ENCODE measurements at places on chromosomes 2 and 18.

GRCh38 chr18:74284191-74284979 lies 7.4 kb downstream of the CYB5A start:
- DNase-seq: no peak

GRCh38 chr2:160064916-160065315 lies 2.5 kb upstream of the PLA2R1 start:
- DNase-seq: no peak

DNA sequence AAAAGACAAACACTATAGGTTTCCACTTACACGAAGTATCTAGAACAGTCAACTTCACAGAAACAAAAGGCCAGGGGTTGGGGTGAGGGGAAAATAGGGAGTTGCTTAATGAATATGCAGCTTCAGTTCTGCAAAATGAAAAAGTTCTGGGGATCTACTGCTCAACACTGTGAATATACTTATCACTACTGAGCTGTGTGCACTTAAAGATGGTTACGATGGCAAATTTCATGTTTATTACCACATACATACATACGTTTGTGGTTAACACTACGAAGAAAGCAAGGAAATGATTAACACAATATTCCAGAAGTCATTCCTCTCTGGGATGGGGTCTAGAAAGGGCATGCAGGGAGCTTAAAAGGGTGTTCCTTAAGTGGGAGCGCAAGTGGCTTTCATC lies 19.3 kb downstream of the MBOAT2 start:
- DNase-seq: peak; percentile 70

DNA sequence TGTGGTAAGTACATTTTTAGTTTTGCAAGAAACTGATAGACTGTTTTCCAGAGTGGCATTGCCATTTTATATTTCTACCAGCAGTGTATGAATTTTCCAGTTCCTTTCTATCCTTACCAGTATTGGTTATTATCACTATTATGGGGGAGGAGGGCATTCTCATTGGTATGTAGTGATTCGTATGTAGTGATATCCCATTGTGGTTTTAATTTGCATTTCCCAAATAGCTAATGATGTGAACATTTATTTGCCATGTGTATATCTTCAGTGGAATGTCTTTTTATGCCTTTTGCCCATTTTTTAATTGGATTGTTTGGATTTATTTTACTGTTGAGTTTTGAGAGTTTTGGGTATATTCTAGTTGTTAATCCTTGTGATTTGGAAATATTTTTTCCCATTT lies 16.9 kb downstream of the EIF5B start:
- DNase-seq: peak; percentile 32

DNA sequence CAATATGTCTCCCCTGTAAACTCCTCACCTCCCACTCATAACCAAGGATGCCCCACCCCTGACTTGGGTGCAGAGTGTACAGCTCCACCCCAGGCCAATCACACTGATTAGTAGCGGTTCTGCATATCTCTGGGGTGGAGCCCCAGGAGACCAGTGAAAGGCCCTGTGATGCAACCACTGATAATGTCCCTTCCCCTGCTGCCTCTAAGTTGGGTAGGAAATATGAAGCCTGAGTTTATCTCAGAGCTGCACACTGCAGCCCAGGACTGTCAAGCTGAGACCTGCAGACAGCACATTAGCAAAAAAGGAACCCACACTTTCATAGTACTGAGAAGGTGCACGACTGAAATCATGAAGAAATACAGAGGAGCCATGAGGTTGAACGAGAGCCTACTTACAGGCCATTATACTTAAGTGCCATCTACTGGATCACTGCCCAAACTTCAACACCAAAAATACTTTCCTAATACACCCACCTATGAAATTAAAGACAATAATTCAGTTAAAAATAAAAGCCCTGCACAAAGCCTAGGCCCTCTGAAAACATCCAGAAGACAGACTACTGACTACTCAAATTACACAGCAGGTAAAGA lies 455.4 kb upstream of the LRRTM4 start:
- DNase-seq: no peak

- no peak for DNase-seq
These were observed 386.5 kb upstream of the SLC39A10 start for GRCh38 chr2:195270466-195271039.

DNA sequence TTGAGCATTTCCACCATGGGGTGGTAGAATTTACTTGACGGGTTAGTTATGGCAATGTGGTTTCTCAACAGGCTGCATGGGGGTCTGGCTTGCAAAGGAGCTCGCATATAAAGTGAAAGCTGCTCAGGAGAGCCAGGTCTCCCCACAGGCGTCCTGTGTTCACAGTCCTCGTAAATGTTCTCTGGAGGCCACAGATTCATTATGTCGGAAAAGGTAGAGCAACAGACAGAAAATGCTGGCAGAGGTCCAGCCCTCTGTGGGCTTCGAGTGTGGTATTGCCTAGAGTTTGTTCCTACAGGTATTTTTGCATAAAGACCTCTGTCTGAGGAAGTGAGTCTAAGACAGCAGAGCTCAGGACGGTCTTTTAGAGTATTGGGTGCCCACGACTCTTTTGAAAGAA lies 96.4 kb downstream of the CDCA7 start:
- DNase-seq: no peak

GRCh38 chr18:23900994-23901393 lies 113.6 kb upstream of the TTC39C start:
- DNase-seq: no peak

DNA sequence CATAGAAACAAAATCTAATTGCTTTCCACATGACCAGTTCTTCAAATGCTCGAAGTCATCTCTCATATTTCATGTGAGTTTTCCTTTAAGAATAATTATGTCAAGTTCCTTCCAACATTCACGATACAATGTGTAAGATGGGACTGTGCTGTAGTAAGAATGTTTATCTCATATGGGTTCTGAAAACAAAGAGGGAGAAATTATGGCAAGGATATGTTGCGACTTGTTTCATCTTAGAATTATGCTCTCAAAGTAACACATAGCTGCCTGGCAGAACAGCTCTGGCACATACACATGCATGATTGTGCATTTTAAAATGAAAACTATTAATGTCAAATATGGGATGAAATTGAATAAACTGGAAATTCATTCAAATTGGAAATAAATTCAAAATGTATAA lies 314.8 kb upstream of the ACVR2A start:
- no peak for DNase-seq

GRCh38 chr2:205860885-205861284 lies 178.6 kb downstream of the NRP2 start:
- DNase-seq: no peak

- DNase-seq: no peak
These were observed 720.3 kb upstream of the ID2 start for GRCh38 chr2:7961550-7961949.

DNA sequence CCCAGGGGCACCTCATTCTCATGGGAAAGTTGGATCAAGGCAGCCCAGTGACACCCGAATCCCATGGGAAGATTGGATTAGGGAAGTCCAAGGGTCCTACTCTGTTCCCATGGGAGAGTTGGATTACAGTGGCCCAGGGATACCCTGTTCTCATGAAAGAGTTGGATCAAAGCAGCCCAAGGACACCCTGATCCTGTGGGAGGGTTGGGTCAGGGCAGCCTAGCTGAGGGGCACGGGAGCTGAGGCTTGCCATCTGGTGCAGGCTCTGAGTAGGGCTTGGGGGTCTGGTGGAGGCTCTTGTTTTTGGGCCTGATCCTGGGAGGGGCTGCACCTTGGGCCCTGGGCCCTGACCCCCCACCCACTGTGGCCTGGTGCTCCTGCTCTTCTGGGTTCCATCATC lies 87.1 kb downstream of the ACKR3 start:
- no peak for DNase-seq

DNA sequence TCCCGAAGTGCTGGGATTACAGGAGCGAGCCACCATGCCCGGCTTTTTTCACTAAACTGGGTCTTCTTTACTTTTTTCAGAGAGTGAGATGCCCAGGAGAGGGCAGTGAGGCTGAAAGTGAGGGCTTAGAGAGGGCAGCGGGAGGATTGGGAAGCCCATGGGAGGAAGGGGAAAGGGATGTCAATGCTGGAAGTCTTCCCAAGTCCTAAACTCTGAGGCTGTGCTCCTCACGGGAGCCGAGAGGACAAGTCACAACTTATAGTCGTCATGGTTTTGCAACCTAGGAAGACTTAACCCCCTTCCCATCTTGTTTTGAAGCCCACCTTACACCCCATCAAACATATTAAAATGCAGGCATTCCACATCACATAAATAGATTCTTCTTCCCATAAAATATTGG lies 15.1 kb upstream of the MEP1B start:
- no peak for DNase-seq

- peak; percentile 5 for DNase-seq
These were observed 300.0 kb upstream of the SMIM21 start for GRCh38 chr18:75727456-75727855.

GRCh38 chr2:229438430-229439159 lies 167.5 kb upstream of the PID1 start:
- DNase-seq: no peak

- peak; percentile 1 for DNase-seq
These were observed 643.3 kb downstream of the SOCS6 start for GRCh38 chr18:70931942-70932814.

DNA sequence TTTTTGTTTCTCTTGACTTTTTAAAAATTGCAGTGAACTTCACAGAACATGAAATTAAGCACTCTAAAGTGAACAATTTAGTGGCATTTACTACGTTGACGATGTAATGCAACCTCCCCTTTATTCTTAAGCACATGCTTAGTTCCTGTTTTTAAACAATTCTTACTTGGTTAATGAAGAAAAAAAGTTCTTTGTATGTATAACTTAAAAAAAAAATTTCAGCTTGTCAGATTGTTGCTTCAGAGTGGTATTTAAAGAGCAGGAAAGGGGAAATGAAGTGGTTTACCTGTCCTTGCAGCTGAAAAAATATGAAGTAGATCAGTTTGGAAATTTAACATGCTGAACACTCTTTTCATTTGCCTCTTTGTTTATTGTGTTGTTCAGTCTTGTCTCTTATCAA lies 95.7 kb upstream of the RASGRP3 start:
- no peak for DNase-seq

DNA sequence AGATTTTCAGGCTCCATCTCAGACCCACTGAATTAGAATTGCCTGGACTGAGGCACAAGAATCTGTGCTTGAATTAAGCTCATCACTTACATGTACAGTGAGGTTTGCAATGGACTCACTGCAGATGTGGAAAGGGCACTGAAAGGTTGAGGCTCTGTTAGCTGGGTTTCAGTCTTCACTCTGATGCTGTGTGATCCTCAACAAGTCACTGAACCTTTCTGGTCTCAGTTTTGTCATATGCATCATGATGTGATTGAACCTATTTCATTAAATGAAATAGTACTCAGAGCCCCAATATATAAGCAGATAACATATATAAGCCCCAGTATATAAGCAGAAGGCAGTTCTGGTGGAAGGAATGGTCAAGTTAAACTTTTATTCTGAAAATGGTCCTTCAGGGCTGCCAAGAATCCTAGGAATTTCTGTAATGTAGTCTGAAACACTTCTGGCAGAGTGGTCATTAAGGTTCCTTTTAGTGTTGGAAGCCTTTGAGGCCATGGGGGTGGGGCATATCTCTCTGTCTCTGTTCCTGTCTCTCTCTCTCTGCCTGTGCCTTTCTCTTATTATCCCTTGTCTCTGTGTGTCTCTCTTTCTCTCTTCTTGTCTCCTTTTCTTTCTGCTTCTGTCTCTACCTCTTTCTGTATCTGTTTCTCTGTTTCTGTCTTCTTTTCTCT lies 110.4 kb downstream of the ADCYAP1 start:
- DNase-seq: peak; percentile 64

- no peak for DNase-seq
These were observed 1.2 kb upstream of the MC2R start for GRCh38 chr18:13916559-13916958.

- DNase-seq: no peak
These were observed 134.2 kb upstream of the NOL4 start for GRCh38 chr18:34358923-34359322.

GRCh38 chr2:40144022-40144421 lies 307.9 kb downstream of the SLC8A1 start:
- no peak for DNase-seq

- no peak for DNase-seq
These were observed 21.3 kb downstream of the PLEK start for GRCh38 chr2:68386365-68386764.

DNA sequence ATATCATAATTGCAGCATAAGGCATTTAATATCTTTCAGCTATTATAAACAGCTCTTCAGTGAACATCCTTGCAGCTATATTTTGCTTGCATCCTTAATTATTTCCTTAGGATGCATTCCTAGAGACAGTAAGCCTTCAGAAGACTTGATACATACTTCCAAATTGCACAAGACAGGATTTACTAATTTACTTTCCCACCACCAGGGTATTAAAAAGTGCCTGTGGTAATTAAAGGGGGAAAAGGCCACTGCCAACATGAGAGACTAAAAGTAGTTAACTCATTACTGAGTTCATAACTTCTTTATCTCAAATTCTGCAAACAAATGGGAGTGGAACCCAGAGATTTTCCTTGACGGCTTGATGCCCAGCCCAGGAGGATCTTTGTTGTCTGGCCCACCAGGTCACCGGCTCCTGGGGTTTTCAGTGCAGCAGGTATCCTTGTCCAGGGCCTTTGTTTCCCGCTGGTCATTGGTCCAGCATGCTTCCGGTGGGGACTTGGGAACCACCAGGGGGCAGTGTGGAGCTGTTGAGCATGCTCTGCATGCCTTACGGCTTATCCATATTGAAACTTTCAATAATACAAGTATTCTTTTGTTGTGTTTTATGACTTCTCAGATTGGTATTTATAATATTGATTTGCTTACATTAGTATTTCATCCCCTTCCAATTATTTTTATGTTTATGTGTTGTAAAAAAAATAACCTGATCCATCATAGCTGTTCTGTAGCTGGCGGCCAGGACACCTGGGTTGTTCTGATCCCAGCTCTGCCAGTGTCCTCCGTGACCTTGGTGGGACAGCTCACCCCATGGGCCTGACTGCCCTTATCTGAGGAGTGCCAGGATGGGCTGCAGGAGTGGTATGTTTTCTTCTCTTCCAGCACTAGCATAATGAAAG lies 61.4 kb downstream of the TGOLN2 start:
- peak; percentile 34 for DNase-seq

- DNase-seq: no peak
These were observed 43.2 kb upstream of the YWHAQ start for GRCh38 chr2:9673914-9674481.

DNA sequence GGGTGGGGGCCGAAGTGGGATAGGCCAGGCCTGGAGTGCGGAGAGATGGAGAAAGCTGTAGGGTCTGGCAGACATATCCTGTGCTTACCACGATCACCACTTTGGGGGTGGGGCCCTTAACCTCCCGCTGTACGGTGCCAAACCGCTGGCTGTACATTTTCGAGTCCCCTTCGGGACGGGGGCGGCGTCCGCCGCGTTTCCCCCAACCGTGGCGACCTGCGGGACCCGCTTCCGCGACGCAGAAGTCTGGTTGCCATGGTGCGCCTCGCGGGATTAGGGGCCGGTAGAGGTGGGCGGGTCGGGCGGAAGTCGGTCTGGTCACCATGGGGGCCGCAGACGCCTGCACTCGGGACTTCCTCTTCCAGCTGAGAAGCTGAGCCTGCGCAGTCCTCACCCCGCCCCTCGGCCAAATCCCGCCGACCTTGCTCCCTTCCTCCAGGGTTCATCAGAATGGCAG lies at the start of gene CFAP53:
TSS of gene CFAP53 (minus strand) at position 248 of the 457 bp plus-strand sequence. CDS start at position 157, 91 bp downstream.
- peak; percentile 61 for DNase-seq

DNA sequence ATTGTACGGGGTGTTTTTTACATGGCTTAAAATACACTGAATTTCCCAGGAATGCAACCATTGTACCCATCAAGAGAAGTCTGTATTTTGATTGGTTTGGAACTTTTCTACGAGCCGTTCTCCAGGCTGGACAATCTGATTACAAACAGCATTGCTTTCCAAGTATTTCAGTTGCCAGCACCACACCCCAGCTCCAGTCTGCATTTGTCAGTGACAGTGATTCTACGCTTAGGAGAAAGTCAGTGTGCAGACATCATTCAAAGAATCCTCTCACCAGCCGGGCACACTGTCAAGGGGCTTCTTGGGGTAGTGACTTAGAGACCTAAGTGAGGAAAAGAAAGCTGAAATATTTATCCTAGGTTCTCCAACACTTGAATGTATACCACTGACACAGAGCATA lies 194.1 kb downstream of the ANAPC1 start:
- DNase-seq: no peak

Measured in fibroblast of skin of left quadriceps (primary cell).